Right lobe of liver (tissue), 6 donors: ENCODE measurements at places on chromosomes 16 and 17.
A peak's percentile ranks its signal among the peaks of the same experiment; 100 is the strongest.

GRCh38 chr16:86809458-86809955 lies 231.2 kb downstream of the FOXL1 start:
- H3K27ac ChIP-seq = no peak overlapping the region
- no peak overlapping the region for H3K4me3 ChIP-seq
- H3K4me1 ChIP-seq = no peaks in the 10 kb centered on the region
- no peaks in the 10 kb centered on the region for H3K27me3 ChIP-seq
- no peaks in the 10 kb centered on the region for H3K36me3 ChIP-seq

DNA sequence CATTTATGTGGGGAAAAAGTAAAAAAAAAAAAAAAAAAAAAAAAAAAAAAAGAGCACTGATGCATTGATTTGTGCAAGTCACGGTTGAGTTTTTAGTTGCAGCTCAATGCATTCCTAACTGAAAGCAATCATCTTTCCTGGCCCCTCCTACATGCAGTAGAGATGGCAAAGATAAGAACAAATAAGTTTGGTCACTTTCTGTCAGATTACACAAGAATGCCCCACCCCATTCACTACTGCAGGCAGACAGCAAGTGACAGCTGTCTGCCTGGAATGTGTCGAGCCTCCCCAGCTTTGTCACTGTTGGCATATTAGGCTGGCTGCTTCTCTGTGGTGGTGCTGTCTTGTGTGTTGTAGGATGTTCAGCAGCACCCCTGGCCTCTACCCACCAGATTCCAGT lies 243.5 kb downstream of the FOXL1 start:
- no peak overlapping the region for H3K27ac ChIP-seq
- DNase-seq = no peak
- H3K36me3 ChIP-seq = no peaks in the 10 kb centered on the region
- H3K4me3 ChIP-seq = no peak overlapping the region

DNA sequence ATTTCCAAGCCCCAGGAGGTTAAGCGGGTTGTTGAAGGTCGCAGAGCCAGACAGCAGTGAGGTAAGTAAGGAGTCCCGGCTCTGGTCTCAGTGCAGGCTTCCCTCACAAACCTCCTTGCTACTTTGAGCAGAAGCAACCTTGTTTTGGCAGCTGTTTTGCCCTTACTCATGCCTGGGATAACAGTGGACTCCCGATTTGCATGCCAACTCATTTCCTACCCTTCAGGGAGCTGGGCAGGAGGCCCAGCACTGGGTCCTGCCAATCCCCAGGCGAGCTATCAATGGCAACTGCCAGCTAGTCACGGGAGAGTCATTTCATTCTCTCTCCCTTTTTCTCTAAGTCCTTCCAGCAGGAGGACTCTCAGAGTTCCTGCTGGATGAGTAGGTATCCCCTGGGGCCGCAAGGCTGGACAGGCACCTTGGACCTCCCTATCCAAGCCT lies 72.0 kb upstream of the KSR1 start:
- H3K36me3 ChIP-seq = no peaks in the 10 kb centered on the region
- no peaks in the 10 kb centered on the region for H3K4me1 ChIP-seq
- H3K27ac ChIP-seq = no peak overlapping the region
- peak; percentile 45 for DNase-seq

GRCh38 chr16:19613834-19614233 lies 58.3 kb downstream of the VPS35L start:
- H3K4me3 ChIP-seq = no peak overlapping the region
- H3K27me3 ChIP-seq = no peaks in the 10 kb centered on the region
- no peaks in the 10 kb centered on the region for H3K36me3 ChIP-seq

DNA sequence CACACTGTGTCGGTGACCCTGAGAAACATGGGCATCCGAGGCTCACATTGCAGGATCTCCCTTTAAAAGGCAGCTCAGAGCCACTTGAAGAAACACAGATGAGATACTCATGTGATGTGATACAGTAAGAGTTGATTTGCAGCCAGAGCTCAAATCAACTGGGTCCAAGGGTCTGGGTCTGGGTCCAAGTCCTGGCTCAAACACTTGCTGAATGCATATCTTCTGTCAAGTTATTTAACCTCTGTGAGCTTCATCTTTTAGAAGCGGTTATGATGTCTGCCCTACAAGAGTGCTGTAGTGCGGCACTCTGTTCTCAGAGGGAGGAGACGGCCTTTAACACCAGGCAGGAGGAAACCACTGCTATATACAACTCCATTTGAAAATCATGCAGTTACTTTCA lies 6.4 kb downstream of the KRT38 start:
- no peaks in the 10 kb centered on the region for H3K4me1 ChIP-seq
- H3K36me3 ChIP-seq = no peaks in the 10 kb centered on the region
- H3K27ac ChIP-seq = no peak overlapping the region
- DNase-seq = no peak
- H3K4me3 ChIP-seq = no peak overlapping the region

GRCh38 chr16:55052741-55053415 lies 122.2 kb downstream of the IRX5 start:
- no peak overlapping the region for H3K4me3 ChIP-seq
- H3K4me1 ChIP-seq = no peaks in the 10 kb centered on the region
- no peak for DNase-seq
- H3K27me3 ChIP-seq = peaks cover 8% of the 10 kb centered on the region
- no peak overlapping the region for H3K27ac ChIP-seq
- H3K36me3 ChIP-seq = no peaks in the 10 kb centered on the region

DNA sequence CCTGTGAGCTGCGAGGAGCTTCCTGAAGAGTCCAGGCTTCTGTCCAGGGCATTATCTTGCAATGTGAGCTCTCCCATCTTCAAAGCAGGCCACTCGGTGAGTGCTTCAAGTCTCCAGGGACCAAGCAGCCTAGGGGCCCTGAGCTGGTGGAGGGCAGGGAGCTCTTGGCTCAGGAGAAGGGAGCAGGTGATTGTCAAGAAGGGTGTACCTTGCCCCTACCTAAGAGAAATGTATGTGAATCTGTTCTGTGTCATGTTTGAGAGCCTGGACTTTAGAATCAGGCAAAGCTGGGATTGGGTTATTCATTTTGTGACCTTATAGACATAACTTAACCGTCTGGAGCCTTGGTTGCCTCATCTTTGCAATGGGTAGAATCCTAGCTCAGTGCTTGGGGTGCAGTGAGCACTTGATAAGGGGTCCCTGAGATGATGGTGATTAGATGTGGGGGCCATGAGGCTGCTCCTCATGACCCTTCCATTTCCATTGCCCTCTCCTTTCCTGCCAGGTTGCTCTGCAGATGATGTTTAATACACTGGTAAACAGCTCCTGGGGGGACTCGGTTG lies 15.9 kb downstream of the ZNF768 start:
- H3K4me1 ChIP-seq = no peaks in the 10 kb centered on the region
- no peaks in the 10 kb centered on the region for H3K36me3 ChIP-seq
- DNase-seq = no peak
- no peak overlapping the region for H3K4me3 ChIP-seq
- no peak overlapping the region for H3K27ac ChIP-seq
